ENCODE measurements at places on chromosomes 6 and 20.

- DNase-seq, result no peak
These were observed 91.0 kb upstream of the SSTR4 start for GRCh38 chr20:22944062-22944461.

GRCh38 chr6:122140031-122140430, 259.4 kb upstream of the HSF2 start:
- no peak for DNase-seq

GRCh38 chr6:53734473-53735299, 60.1 kb upstream of the LRRC1 start:
- no peak for DNase-seq

- no peak for DNase-seq
These were observed 660 bp downstream of the STXBP5 start for GRCh38 chr6:147204843-147205311.

Data from effector CD4-positive, alpha-beta T cell (primary cell).